ENCODE measurements at places on chromosomes 5 and 9.
A peak's percentile ranks its signal among the peaks of the same experiment; 100 is the strongest.

DNA sequence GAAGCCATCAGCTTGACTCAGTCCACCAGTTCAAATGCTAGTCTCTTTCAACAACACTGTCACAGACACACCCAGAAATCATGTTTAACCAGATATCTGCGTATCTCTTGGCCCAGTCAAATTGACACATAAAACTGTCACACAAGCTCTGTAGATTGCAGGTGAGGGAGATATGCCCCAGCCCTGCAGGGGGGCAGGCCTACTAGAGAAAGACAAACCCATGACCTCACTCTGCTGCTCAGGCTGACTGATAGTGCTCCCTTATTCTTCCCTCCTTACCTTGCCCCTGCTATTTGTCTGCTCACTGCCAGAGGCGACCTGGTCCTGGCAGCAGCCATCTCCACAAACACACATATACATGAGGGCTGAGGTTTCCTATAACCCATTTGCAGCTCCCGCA lies 351.3 kb downstream of the DRD1 start:
- DNase-seq, result no peak

DNA sequence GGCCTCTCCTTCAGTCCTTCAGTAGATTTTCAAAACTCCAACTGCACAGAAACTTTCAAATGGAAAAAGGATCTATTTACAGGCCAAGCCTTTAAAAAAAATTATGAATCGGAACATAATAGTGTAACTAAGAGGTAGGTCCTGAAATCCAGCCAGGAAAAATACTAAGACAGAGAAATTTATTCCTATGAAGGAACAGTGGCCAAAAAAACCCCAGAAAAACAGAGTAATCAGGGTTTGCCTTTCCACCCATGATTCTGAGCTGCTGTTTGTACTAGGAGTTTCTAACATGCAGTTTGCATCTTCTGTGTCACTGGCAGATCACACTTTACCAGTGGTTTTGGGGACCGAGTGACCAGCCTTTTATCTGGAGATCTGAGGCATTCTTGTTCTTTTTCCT lies 93.1 kb upstream of the TMED7 start:
- DNase-seq, result no peak

- DNase-seq, result no peak
Measured at GRCh38 chr9:108645520-108645919, 210.3 kb downstream of the ACTL7B start.

GRCh38 chr9:99211746-99212145 lies 10.0 kb downstream of the ALG2 start:
- no peak for DNase-seq

GRCh38 chr5:59007460-59008063 lies 424.7 kb downstream of the RAB3C start:
- peak; percentile 26 for DNase-seq

GRCh38 chr5:159780246-159780645 lies 136.0 kb upstream of the ADRA1B start:
- DNase-seq, result no peak

- no peak for DNase-seq
Measured at GRCh38 chr9:36729906-36730305, 157.2 kb downstream of the MELK start.

DNA sequence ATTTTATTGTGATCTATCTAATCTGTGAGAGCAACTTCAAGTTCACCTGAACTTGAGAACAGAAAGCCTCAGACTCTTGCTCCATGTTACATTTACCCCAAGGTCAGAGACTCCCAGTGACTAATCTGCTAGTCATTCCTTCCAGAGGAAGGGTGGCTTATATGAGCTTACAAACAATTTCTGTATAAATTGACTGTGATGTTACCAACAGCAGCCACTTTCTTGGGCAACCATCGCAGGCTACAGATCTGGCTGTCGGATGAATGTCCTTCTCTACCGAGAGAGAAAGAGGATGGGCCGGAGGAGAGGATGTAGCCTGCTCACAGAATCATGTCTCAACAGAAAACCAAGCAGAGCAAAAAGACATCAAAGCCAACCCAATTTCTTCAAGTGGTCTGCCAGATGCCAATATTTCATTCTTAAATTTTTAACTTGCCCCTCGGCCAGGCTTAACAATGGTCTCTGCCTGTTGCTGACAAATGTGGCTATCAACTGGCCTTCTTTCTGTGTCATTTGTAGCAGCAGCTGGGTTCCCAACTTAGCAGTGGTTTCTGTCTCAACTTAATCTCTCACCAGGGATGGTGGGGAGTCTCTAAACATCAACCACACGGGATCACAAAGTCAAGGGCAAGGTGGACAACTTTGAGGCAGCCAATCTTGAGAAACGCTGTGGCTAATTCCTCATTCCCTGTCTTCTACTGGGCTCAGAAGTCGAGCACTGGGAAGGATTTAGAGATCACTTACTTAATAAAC lies 81.3 kb downstream of the RAPGEF1 start:
- DNase-seq, result peak; percentile 92

DNA sequence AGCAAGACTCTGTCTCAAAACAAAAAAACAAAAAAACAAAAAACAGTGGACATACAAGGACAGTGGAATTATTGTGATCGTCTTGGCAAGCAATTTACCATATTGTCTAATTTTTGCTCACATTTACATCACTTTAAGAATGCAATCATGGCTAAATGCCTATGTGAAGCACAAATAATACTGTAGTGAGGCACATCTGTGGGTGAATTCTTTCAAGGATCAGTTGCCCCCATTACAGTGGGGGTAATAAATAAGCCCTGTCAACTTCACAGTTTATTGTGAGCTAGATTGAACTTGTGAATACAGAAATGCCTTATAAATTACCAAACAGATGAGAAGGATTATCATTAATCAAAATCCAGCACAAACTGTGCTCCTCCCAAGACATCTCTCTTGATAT lies 150.2 kb upstream of the PAPPA start:
- DNase-seq, result no peak

DNA sequence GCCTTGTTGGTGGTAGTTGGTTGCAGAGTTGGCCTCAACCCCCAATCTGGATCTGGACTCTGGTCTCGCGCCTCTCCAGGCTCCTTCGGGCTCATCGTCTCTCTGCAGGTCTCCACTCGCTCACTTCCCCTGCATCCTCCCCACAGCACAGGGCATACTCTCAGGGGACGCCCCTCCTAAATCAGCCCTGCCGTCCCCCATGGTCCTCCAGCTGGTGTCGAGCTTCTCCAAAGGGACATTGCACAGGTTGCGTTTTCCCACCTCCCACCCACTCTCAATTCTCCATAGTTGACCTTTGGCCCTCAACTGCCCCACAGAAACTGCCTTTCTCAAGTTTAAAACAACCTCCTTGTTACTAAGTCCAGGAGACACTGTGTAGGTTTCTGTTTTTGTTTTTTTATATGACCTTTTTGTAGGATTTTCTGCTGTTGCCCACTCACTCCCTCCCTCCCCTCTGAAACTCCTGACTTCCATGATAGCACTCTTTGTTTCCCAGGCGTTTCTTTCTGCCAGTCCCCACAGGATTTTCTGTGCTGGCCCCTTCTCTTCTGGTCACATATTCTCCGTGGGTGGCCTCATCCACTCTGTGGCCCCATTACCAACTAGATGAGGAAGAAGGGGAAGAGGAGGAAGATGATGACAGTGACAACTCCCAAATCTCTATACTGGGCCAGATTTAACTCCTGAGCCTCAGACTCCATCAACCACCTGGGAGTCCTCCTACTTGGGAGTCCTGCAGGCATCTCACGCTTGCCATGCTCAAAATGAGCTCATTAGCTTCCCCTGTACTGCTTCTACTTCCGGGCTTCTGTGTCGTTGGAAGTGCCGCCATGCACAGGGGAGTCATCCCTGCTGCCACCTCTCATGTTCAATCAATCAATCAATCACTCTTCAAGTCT lies 50.3 kb downstream of the ALG2 start:
- DNase-seq, result no peak

DNA sequence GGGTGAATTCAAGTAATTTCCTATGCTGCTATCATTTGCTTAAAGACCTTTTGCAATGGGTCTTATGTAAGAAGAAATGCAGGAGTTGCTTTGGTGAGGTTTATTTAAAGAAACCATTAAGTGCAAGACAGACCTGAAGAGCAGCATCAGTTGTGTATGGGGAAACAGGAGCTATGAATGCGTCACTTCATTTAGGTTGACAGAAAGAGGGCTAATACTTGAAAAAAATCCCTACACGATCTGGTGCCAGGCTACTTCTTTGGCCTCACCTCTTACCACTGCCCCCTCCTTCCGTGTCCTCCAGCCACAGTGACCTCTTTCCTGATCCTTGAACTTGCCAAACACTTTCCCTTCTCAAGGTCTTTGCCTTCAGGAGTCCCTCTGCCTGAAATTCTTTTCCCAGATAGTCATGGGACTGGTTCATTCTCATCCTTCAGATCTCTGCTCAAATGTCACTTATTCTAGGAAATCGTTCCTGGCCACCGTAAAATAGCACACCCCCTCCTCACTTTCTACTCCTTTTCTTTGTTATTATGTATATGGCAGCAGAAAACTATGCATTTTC lies 1.4 kb upstream of the JAK2 start:
- no peak for DNase-seq

- DNase-seq, result peak; percentile 28
Measured at GRCh38 chr5:154444556-154445421, 1.0 kb upstream of the SAP30L start.

- DNase-seq, result no peak
Measured at GRCh38 chr5:141633871-141634561, 2.6 kb downstream of the HDAC3 start.

- no peak for DNase-seq
Measured at GRCh38 chr9:27771803-27772545, 198.7 kb upstream of the C9orf72 start.

Measured in lung microvascular endothelial cell (primary cell).